ENCODE measurements at places on chromosomes 3 and 15.

DNA sequence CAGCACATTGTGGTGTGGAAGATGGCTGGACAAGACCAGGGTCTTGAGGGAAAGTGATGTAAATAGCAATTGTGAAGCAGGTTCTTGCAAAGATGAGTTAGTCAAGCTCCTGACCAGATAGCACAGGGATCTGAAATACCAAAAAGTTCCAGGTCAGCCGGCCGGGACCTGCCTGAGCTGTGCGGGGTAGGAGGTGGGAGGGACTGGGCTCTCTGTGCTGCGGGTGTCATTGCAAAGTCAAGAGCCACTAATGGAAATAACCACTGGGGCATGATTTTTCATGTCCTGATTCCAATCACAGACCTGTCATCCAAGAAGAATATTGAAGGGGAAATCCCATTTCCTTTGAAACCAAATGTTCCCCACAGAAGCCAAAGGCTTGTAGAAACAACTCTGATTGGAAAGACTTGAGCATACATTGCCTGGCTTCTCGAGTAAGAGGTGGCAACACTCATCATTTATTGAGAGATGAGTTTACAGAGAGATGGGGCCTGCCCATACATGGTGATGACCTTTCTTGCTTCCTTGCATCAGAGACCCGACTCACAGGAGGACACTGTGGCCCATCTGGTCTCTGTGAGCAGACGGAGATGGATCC, 44.2 kb upstream of the KY start:
- no peak for DNase-seq

- peak; percentile 31 for DNase-seq
Observed at GRCh38 chr3:66035763-66036477, 2.8 kb downstream of the MAGI1 start.

DNA sequence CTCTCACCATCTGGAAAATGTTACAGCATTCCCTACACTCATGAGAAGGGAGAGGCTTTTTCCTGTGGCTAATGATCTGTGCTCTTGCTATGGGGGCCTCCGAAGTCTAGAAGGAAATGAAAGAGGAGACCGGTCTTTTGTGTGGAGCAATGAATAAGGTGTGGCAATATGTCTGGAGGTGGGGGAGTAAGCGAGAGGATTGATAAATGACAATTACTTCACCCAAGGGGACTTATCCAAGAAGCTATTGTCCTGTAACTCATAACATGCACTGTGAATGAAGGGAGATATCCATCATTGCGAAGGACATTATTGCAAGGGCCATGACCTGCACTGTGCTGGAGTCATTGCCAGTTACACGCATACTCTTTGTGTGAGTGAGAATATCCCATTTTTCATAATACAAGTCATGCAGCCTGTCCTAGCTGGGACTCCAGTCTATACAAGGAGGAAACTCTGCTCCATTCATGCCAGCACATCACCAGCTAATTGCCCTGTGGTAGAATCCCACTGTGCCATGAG, 37.7 kb upstream of the SYNPR start:
- DNase-seq = no peak

DNA sequence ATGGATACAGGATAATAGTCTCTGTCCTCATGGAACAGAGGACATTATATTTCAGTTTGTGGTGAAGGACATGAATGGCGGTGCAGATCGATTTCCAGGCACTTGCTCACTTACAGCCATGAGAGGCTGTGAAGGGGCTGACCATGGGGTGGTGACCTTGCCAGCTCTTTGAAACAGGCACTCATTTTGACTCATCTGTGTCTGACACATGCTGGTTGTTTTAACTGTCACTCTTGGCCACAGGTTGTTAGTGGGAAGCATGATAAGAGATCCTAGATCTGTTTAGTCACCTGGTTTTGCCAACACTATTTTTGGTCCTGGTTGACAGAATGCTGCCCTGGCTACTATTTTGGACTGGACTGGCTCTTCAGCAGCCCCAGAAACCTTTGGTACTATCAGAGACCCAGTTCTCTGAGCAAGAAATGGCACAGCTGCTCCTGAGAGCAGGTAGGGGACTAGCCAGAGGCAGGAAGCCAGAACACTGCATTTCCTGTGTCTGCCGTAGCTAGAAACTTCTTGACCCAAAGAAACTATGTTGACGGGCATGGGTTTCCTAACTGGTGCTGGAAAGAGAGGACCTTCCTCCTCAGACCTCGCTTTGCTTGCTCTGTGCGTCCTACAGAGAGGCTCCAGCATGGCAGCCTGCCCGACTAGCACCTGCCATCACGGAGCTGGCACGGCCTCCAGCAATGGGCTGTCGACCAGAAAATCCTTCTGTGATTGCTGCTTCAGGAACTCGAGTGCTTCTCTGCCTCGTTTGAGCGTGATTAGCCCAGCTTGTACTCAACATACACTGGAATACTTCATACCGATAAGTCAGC, 6.3 kb downstream of the PXYLP1 start:
- no peak for DNase-seq

DNA sequence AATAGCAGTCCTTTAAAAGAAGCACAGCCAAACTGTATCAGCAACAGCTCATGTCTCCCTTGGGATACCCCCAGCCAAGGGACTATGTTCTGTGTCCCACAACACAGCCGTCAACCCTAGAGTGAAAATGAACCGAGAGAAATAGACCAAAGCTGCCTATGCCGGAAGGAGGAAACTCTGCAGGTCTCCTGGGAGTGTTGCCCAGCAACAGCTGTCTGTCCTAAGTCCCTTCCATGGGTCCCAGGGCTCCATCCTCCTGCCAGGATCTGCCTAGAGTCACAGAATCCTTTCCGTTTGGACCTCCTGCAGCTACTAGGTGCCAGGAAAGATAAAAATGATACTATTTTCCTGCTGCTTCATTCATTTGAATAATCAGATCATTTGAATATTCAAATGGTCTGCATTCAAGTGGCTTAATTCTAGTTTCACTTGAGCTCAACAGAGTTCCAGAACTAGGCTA, 53.1 kb downstream of the TRANK1 start:
- no peak for DNase-seq

- peak; percentile 98 for DNase-seq
Observed at GRCh38 chr3:11530153-11530721, 113.5 kb downstream of the VGLL4 start.

- DNase-seq = no peak
Observed at GRCh38 chr15:38377636-38378035, 76.3 kb upstream of the FAM98B start.

- DNase-seq = no peak
Observed at GRCh38 chr3:190847436-190847835, 15.1 kb downstream of the GMNC start.

- no peak for DNase-seq
Observed at GRCh38 chr3:192246847-192247559, 480.3 kb downstream of the FGF12 start.

- no peak for DNase-seq
Observed at GRCh38 chr3:125414669-125415068, 39.5 kb upstream of the ZNF148 start.

DNA sequence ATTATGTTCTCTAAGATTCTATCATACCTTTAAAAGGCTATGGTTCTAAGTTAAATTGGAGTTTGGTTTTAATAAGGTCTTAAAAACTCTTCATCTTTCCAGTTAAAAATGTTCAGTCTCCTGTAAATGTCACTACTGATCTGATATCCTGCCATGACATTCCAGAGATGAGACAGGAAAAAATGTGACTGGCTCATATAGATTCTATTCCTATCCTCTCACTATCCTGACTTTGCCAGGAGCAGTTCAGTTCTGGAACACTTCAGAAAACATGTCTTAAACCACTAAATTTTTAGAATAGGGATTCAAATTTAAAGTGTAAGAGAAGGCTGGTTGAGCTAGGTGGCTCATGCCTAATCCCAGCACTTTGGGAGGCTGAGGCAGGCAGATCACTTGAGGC, 170.9 kb downstream of the TNIK start:
- DNase-seq = no peak

- DNase-seq = no peak
Observed at GRCh38 chr15:94231723-94232468, 535 bp downstream of the MCTP2 start.

- DNase-seq = peak; percentile 2
Observed at GRCh38 chr15:88744548-88745020, 58.7 kb upstream of the ACAN start.

DNA sequence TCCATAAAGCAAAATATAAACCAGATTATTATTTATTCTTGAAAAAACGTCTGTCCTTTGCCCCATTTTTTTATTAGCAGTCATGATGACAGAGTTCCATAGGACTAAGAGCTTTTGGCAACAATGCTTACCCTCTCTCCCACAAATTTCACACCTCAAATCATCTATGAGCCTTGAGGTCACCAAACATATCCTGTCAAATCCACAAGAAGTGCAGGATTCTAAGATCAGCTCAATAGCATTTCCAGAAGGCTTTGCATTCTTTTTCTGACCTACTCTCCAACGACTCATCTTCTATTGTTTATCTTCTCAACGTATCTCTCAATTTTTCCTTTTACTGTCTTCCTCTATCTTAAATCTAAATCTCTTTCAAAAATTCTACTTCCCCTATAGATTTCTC, 619.1 kb upstream of the BCHE start:
- DNase-seq = no peak

DNA sequence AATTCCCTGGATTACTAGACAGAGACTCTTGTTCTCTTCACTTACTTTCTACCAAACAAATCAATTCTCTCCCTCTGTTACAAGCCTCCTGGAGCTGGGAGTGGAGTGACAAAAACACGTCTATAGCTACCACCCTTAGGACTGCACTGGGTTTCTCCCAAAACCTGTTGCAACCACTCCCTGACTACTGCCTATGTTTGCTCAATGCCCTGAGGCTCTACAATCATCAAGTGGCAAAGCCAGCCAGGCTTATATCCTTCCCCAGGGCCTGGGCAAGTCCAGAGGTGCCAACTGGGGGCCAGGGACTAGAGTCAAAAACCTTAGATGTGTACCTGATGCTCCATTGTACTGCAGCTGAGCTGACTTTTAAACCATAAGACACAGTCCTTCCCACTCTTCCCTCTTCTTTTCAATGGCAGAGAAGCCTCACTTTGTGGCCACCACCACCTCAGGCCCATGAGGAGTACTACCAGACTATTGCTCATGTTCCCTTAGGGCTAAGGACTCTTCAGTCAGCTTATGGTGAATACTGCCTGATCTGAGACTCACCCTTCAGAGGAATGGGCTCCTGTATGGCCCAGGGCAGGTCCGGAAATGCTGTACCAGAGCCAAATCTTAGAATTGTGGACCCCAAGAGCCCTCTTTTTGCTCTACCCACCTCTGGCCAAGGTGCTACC, 125.4 kb upstream of the PLCL2 start:
- no peak for DNase-seq

DNA sequence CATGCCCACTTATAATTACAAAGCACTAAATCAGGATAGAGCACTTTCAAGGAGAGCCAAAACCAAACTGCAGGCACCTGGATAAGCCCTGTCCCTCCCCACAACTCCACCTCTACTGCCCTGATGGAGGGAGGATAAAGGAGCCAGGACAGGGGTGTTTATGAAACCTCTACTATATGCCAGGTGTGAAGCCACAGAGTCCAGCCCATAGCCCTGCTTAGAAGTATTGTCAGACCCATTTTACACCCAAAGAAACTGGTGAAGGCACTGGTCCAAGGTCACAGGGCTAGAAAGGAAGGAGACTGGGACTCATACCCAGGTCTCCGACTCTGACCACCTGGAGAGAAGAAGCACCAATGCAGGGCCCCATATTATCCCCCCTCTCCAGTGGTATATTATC, 48.7 kb downstream of the SH3BP5 start:
- DNase-seq = no peak

GRCh38 chr15:53527996-53528395, 231.5 kb downstream of the WDR72 start:
- no peak for DNase-seq

- no peak for DNase-seq
Observed at GRCh38 chr15:87597346-87598052, 659.0 kb downstream of the NTRK3 start.

DNA sequence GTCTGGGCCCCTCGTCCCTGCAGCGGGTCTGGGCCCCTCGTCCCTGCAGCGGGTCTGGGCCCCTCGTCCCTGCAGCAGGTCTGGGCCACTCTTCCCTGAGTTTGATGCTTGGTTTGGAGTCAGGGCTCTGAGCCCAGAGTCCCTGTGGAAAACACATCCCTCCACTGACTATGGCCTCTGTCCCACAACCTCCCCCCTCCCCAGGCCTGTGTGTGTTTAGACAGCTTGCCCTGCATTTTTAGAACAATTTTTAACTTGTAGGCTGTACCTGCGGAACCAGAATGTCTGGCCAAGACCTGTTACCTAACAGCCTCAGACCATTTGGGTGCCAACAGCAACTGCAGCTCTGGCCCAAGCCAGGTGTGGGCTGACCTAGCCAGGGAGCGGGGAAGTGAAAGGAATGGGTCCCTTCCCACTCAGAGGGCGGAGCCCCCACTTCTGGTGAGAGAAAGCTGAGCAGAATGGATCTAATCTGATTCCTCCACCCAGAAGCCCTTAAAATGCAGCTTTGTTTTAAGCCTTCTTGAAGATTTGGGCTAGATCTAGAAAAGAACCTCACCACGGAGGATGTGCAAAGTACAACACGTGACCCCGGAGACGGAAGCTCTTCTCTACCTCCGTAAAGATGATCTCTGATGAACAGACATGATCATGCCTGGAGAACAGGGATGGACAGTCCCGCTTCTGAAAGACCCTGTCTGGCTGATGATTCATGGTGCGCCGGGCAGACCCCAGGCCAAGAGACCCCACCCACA, 60.5 kb upstream of the TFRC start:
- DNase-seq = no peak

- DNase-seq = peak; percentile 4
Observed at GRCh38 chr15:51688863-51689262, 7.6 kb downstream of the SCG3 start.

GRCh38 chr3:41000471-41000870, 198.8 kb upstream of the CTNNB1 start:
- DNase-seq = no peak

- DNase-seq = peak; percentile 73
Observed at GRCh38 chr15:56243163-56244037, at the start of gene RFX7. RFX7 (minus strand) TSS chr15:56243879; CDS start chr15:56243285, 594 bp downstream.

DNA sequence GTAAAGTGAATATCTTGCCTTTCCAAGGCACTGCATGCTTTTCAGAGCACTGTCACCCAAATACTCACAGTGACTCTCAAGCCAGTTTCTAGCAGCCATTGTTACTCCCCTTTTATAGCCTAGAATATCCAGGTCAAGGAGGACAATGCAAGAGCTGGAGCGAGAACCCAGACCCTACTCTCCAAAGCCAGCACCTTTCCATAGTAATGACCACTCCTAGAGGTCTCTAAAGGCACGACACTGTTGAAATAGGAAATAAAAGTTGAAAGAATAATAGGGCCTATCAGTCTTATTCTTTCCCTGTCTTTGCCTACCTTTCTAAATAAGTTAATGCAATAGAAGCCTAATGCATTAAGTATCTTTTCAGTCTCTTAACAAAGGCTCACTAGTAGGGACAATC, 33.6 kb upstream of the DUT start:
- no peak for DNase-seq

- no peak for DNase-seq
Observed at GRCh38 chr3:102235679-102236078, 199.1 kb upstream of the ZPLD1 start.

DNA sequence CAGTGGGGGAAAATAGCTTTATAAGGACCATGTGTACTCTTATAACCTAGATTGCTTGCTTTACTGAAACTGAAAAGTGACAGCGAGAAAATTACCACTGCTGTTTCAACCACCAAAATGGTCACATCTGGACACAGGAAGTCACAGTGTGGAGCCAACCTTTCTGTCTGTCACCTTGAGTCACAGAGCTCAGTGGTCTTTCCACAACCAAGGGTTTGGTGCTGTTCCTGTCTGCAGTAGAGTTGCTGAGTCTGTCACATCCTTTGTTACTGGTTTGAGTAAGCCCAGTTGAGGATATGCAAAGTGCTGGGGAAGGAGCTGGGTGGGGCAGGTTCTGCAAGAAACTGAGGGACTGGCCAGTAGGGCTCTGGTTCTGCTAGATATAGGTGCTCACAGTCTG, 139.1 kb upstream of the EIF1B start:
- DNase-seq = no peak
